ENCODE measurements at places on chromosomes 3 and 15.

DNA sequence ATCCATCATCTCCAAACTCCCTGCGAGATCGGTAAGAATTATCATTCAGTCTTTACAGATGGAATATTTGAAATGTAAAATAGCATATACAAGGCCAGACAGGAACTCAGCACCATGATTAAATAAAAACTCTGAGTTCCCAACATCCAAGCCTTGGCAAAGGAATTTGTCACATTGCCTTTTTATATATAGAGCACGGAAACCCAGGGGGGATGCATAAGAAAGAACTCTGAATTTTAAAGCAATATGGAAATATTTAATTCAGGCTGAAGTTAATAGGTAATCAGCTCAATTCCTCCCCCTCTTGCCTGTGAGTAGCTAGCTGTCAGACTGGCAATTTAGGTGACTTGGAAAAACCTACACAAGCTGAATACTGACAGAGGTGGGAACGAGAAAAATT is 217.9 kb upstream of the KCNMB2 start:
- DNase-seq, result no peak

- DNase-seq, result no peak
These were observed 203.0 kb downstream of the TIGIT start for GRCh38 chr3:114496874-114497273.

DNA sequence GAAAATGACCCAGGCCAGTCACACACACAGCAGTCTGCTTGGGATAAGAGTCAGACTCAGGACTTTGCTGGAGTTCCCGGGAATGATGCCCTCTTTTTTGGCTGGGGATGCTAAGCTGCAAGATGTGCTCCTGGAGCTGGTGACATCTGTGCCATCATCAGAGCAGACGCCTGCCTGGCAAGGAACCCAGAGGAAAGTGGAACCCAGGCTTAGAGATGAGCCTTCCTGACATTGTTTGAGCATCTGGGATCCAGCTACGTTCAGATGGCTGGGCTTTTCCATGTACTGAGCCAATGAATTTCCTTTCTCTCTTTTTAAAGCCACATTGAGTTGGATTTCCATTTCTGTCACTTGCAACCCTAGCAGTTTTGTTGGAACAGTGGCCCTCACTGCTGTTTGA is 53.3 kb downstream of the EBLN2 start:
- DNase-seq, result no peak

- DNase-seq, result no peak
These were observed 1389.3 kb upstream of the ALCAM start for GRCh38 chr3:103977417-103977816.

DNA sequence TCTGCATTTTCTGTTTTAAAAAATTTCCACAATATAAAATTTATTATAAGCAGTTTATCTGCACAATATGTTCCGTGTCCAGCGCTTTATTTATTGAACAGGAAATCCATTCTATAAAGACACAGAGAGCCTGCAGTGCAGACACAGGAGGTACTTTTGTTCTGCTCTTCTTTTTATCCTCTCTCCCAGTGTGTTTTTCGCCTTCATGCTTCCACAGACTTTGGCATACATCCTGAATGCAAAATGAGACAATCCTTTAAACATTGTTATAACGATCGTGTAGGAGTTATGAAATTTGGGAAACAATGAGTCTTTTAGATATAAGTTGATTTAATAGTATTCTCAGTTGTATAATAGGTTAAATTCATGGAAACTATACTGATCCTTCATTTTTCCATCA is 749.2 kb downstream of the NAALADL2 start:
- peak; percentile 68 for DNase-seq

- DNase-seq, result no peak
These were observed 3.9 kb downstream of the GATA2 start for GRCh38 chr3:128488991-128489673.

DNA sequence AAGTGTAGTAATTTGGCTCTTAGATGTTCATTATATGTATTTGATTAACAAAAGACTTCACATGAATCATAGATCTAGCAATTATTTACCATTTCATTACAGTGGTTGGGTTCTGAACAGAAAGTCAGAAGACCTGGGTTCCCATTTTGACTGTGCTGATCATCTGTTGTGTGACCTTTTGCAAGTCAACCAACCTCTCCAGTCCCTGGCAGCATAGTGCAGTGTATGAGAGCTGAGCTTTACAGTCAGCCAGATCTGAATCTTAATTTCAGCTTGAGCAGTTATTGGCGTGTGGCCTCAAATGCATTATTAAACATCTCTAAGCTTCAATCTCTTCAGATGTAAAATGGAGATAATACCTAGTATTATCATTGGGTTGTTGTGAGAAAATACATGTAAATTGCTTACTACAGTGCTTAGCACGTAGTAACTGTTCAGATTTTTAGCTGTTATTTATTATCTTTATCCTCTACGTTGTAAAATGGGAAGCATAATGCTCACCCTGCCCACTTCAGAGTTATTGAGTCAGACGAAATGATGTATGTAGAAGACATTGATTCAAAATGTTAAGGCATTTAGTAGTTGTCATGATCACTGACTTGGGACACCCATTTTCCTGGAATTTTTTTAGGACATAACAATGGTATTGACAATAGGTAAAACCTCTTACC is 104.0 kb downstream of the KLHL25 start:
- DNase-seq, result no peak

GRCh38 chr3:165742351-165742750 is 94.9 kb downstream of the BCHE start:
- peak; percentile 37 for DNase-seq

GRCh38 chr3:45852828-45853227 is 10.9 kb upstream of the LZTFL1 start:
- DNase-seq, result no peak

GRCh38 chr3:98573181-98573728 is 20.2 kb downstream of the CPOX start:
- no peak for DNase-seq

GRCh38 chr15:77410701-77411618 is 8.9 kb downstream of the PEAK1 start:
- no peak for DNase-seq

- DNase-seq, result peak; percentile 16
These were observed 194.3 kb downstream of the BCHE start for GRCh38 chr3:165642761-165643420.

DNA sequence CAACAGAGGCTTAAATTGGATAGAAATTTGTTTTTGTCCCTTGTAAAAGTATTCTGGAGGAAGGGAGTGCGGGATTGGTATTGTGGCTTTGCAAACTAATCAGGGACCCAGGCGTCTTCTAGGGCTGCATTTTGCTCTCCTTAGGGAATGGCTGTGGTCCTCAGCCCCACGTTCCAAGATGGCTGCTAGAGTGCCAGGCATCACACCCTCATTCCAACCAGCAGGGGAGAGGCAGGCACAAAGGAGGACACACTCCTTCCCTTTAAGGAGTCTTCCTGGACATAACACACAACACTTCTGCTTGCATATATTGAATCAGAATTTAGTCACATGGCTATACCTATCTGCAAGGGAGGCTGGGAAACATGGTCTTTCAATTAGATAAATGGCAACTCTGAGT is 174.5 kb upstream of the LYSMD4 start:
- no peak for DNase-seq

GRCh38 chr3:32758375-32758753 is 59.4 kb upstream of the TRIM71 start:
- DNase-seq, result no peak

- DNase-seq, result no peak
These were observed 174.5 kb downstream of the CACNA1D start for GRCh38 chr3:53668872-53669271.

GRCh38 chr15:46714950-46715349 is 1002.4 kb upstream of the SEMA6D start:
- DNase-seq, result no peak

GRCh38 chr3:123137001-123137400 is 64.7 kb upstream of the SEC22A start:
- no peak for DNase-seq

GRCh38 chr3:145752576-145752975 is 408.4 kb downstream of the PLOD2 start:
- DNase-seq, result no peak

DNA sequence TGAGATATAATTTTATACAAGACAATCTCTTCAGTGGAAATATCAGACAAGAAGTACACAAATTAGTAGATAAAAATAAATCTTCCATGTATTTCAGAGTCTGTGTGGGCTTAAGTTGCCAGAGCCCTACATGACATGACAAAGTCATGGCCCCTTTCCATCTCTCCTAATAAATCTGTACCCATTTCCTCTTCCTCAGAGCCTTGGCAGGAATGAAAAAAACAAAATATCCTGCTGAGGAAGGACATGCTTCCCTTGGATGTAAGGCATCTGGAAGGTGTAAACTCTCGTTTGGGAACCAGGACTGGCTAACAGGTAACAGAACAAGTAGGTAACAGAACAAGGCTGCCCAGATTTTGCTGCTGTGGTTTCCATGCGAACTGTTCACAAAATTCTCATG is 148.1 kb downstream of the SNRK start:
- no peak for DNase-seq

- DNase-seq, result no peak
These were observed 158.8 kb downstream of the SSR3 start for GRCh38 chr3:156395961-156396710.

DNA sequence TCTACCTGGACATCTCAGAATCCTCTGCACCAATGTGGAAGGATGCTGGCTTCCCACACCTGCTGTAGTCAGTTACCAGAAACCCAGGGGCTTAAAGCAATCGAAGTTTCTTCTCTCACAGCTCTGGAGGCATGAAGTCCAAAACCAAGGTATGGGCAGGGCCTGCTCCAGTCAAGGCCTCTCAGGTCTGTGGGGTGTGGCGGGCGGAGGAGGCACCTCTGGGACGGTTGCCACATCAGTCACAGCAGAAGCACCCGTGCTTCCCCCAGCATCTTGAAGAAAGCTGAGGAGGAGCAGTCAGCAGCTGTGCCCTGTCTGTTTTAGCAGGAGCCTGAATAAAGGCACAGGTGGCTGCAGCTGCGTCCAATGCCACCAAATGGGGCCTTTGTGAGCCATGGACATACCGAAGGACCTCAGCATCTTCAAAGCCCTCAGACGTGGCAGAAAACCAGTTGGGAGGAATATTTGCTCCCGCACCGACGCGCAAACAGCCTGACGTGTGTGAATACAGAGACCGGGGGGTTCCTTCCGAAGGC is 68.9 kb downstream of the TFRC start:
- no peak for DNase-seq
